Esophagus squamous epithelium (tissue), 5 donors: ENCODE measurements at places on chromosomes 2 and 18.

- no peak for DNase-seq
These were observed 61.9 kb upstream of the IGFBP2 start for GRCh38 chr2:216571178-216571908.

DNA sequence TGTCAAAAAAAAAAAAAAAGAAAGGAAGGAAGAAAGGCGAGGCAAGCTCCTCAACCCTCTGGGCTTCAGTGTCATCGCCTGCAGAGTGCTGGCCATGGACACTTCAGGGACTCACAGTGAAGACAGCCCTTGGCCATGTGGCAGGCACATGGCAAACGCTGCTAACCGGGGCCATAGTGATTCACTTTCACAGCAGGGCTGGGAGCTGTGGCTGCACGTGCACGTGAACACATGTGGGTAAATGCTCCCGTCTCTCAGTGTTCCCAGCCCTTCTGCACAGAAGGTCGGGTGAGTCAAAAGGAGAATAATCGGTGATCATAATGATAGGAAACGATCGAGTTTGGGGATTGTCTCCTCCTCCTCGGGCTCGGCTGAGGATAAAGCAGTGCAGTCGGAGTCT is 46.1 kb upstream of the UBE2F start:
- no peak for DNase-seq

DNA sequence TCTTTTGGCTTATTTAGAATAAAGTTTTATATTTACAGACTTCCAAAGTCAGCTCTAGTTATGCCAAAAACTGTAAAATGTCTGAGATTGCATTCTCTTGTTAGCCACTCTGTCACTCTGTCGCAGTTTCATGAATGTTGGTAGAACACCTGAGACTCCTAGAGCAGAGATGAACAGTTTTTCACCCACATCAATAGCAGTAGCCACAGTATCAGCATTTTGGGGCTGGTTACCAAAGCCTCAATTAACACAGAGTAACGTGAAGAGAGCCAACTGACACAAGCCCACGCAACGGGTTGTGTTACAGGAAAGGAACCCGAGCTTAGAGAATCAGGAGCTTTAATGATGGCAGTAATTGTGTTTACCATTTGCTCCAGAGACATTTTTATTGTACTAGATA is 443.0 kb upstream of the SLC39A10 start:
- no peak for DNase-seq

DNA sequence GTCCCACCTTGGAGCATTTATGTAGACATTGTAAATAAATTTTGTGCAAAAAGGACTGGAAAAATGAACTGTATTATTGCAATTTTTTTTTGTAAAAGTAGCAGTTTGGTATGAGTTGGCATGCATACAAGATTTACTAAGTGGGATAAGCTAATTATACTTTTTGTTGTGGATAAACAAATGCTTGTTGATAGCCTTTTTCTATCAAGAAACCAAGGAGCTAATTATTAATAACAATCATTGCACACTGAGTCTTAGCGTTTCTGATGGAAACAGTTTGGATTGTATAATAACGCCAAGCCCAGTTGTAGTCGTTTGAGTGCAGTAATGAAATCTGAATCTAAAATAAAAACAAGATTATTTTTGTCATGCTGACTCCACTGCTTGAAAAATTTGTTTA is 137.5 kb downstream of the MEIS1 start:
- DNase-seq, result no peak

- DNase-seq, result no peak
These were observed 82.3 kb downstream of the ANTXR1 start for GRCh38 chr2:69095305-69095704.

DNA sequence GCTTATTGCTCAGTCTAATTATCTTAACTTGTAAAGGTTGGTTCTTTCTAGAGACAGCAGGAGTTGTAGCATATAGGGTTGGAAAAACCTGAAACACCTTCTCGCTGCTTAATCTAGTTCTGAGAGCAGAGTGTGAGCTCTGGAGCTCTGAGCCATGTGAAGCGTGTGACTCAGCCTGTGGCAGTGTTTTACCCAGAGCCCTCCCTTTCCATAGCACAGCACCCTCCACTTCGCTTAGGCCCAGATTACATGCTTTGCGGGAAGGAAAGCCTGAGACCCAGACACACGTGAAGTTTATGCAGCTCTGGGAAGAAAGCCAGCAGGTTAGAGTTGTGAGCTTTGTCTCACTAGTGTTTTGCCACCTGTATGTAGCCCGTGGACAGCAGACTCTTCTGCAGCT is 74.5 kb downstream of the INPP4A start:
- DNase-seq, result no peak

GRCh38 chr2:156110890-156111289 is 221.6 kb downstream of the NR4A2 start:
- DNase-seq, result no peak

GRCh38 chr18:79239631-79240030 is 156.1 kb upstream of the NFATC1 start:
- no peak for DNase-seq
